Activated T-helper 9 cell treated with anti-CD3 and anti-CD28 coated beads, Interleukin-2, amount 50 U/mL, for 16 hours (primary cell): ENCODE measurements at places on chromosomes 3 and 15.

DNA sequence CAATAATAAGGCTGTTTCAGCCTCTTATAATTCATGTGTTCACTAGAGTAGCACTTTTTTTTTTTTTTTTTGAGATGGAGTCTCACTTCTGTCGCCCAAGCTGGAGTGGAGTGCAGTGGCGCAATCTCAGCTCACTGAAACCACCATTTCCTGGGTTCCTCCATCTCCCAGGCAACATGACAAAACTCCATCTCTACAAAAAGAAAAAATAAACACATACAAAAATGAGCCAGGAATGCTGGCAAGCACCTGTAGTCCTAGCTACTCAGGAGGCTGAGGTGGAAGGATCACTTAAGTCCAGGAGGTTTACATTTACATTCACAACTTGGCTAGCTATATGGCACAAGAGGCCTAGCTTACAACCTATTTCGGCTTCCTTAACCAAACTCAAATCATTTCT lies 6.8 kb downstream of the USP4 start:
- no peak for DNase-seq

DNA sequence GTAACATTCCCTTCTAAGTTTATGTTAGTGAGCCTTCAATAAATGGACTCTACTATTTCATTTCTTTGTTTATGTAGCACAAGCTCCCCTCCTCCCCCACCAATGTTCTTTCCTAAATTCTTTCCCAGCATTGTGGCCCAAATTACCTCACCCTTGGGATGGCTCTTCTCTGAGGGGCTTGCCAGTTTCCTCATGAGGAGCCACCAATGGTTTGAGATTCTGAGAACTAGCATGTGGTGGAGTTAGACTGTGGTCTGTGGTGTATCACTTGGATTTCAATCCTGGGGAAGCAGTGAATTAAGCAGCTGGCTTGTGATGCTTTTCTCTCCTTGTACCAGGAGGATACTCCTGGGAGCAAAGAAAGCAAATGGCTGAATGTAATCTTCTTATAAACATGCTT lies 50.0 kb upstream of the NPHP3 start:
- no peak for DNase-seq

- DNase-seq: no peak
These were observed 48.7 kb downstream of the TRAK1 start for GRCh38 chr3:42139621-42140453.

GRCh38 chr3:107543666-107544065 lies 20.9 kb downstream of the BBX start:
- no peak for DNase-seq

DNA sequence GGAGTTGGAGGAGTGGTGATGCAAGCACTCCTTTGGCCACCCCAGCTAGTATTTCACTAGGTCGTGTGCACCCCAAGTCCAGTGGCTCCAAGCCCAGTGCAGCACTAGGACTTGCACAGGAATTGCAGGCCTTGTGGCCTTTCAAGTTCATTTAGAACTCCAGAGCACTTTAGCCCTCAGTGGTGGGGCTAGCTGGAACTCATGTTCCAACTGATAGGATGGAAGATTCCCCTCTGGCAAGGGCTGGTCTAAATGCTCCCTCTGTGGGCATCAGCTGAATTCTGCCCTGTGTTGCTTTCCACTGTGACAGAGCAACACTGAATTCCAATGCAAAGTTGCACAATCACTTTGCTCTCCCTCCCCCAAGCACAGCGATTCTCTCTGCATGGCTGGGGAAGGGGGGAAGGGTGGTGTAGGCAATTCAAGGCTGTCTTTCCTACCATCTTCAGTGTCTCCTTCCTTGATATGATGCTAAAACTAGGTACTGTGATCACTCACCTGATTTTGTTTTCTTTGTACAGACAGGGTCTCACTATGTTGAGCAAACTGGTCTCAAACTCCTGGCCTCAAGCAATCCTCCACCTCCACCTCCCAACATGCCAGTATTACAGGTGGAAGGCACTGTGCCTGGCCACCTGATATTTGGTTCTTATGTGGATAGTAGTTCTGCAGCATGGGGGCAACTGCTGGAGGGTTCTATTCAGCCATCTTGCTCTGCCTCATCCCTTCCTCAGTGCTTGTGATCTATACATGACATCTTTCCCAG lies 10.3 kb downstream of the USF3 start:
- DNase-seq: no peak

GRCh38 chr15:25242957-25243799 lies 195.6 kb downstream of the UBE3A start:
- DNase-seq: no peak

DNA sequence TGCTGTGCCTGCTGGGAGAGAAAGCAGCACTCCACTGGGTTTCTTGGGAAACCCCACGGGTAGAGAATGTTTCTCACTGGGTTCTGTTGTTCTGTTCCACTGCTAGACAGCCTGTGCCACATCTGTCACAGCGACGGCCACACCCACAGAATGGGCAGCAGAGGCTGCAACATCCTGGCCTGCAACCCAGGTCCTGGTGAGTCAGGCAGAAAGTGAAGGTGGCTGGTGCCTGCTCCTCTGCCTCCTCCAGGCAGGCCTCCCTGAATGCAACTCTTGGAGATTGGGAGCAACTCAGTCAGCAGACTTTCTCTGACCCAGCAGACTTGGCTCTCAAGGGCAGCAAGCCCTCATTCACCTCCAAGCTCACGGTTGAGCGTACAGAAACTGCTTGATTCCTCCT lies 13.0 kb downstream of the C3orf18 start:
- no peak for DNase-seq

DNA sequence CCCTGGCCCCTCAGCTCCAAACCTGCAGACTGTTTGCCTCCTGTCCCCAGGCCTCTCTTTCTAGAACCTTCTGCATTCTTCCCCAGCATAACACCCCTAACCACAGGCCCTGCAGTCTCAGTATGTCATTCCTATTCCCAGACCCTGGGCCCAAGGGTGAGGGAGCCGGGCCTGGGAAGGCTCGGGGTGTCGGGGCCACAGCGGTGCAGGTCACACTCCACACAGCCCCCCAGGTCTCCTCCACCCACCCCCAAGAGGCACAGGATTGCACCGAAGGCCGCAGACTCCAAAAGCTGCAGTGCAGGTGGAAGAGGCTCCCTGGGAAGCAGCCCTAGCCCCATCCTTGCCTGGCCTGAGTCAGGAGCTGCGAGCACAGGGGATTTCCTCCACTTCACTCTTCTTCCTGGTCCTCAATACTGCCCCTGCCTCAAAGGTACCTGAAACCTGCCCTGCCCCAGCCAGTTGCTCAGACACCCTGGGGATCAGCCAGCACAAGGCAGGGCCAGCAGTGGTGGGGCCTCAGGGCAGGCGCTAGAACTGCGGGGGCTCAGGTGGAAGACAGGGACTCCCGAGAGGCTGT lies 31.1 kb downstream of the TNK2 start:
- DNase-seq: no peak

DNA sequence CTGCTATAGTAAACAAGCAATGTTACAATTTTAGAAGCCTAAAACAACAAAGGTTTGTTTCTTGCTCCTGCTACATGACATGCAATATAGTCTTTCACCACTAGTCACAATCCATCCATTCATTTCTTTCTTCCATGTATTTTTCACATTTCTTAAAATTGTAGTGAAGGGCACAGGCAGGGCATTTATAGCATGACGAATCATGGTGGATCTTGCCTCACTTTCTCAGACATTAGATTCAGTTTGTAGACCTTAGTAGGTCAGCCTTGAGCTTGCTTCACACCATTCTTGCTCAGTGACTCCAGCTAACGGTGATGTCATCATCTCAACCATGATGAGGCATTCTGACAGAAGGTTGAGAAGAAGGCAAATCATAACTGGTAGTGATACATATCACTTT lies 546.8 kb downstream of the TBL1XR1 start:
- DNase-seq: no peak

- DNase-seq: no peak
These were observed 45.5 kb upstream of the PRR23E start for GRCh38 chr3:127147291-127147885.

DNA sequence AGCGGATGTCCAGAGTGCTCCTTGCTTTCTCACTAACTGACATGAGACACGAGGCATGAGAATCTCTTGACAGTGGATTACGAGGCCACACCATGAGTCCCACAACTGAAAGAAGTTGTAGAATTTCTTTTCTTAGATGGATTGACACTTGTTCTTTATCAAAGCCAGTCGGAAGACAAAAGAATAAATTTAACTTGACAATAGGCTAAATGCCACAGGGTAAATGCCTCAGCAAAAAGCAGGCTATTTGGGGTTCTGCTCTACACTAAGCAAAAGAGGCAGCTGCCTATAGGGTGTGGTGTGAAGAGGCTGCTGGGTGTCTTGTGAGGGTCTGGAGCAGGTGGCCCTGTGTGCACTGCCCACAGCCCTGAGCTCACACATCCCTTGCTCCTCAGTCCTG lies 135.1 kb upstream of the SEMA6D start:
- no peak for DNase-seq

GRCh38 chr3:106533093-106533787 lies 664.4 kb upstream of the CBLB start:
- no peak for DNase-seq

DNA sequence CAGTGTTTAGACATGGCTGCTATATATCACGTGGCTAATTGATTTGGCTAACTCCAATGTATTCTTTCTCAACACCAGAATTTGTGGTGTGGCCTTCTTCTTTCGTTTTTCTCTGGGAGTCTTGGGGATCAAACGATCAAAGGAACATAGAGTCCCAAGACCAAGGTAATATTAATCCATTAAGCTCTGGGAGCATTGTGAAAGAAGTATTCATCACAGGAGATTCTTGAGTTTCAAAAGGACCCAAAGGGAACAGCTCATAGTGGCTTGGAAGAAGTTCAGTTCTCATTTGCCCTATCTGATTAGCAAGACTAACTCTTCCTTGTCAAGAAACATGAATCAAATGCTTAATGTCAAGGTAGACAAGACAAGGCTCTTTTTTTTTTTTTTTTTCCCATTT lies 32.9 kb upstream of the TICRR start:
- DNase-seq: no peak

DNA sequence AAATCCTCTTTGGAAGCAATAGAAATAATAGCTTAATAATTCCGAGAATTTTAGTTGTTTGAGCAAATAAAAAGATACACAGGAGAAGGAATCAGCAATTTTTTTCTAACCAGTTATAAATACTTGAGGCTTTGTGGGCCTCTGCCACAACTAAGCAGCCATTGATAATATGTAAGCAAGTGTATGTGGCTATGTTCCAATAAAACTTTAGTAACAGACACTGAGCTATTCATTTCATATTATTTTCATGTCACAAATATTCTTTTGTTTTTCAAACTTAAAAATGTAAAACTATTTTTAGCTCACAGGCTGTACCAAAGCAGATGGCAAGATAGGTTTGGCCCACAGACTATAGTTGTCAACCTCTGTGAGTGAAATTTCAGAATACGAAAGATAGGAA lies 85.7 kb downstream of the MSL2 start:
- no peak for DNase-seq

DNA sequence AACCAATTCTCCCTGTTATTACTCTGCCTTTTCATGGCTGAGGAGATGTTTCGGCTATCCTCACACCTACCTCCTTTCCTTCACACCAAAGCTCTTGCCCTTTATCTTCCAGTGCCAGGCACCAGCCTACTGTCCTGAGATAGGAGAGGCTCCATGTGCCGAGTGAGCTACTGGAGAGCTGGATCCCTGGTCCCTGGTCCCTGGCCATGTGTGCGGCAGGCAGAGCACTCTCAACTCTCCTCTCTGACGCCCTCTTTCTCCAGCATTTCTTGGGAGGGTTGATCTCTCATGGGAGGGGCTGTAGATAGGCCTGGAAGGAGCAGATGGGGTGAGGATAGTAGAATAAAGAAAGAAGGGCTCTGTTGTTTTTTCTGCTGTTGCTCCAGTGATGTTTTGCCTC lies 277.1 kb upstream of the UMPS start:
- no peak for DNase-seq

GRCh38 chr15:39312984-39313383 lies 267.9 kb upstream of the THBS1 start:
- DNase-seq: no peak

DNA sequence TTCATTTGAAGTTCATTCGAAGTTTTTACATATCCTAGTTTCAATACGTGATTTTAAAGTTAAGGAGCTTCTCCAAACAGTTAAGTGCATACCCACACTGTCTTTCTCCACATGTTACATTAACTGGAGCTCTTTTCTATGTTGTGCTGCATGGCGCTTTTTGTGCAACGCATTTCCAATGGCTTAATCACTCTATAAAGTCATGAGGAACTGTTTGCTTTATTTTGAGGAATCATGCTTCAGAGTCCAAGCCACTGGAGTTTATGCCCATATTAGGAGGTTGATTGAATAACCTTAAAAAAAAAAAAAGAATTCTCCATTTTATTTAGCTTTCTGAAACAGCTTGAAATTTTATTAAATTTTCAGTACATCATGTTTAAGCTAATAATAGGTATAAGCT lies 109.4 kb upstream of the MBNL1 start:
- no peak for DNase-seq

GRCh38 chr15:33535135-33535534 lies 224.4 kb downstream of the RYR3 start:
- DNase-seq: no peak

DNA sequence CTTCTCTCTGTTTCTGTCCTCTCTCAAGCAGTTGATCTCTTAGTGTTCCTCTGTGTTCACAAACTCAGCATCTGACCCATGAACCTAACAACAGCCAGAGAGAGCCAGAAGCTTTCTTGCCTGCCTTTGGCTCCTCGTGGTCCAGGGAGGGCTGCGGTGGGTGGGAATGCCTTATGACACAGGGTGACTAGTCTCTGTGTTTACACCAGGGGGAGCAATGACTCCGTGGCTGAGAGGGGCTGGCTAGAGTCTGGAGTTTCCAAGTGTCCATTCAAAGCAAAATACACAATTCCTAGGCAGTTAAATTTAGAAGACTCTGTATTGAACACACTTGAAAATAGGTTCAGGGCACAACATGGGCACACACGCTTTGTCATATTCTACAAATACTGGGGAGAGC lies 370.0 kb upstream of the FRG2C start:
- no peak for DNase-seq

GRCh38 chr15:25051399-25052154 lies 96.8 kb downstream of the SNRPN start:
- DNase-seq: no peak

GRCh38 chr3:16370872-16371740 lies 106.1 kb downstream of the OXNAD1 start:
- no peak for DNase-seq

GRCh38 chr3:81416812-81417211 lies 344.6 kb downstream of the GBE1 start:
- no peak for DNase-seq

GRCh38 chr15:88489321-88489720 lies 21.8 kb downstream of the MRPS11 start:
- no peak for DNase-seq

DNA sequence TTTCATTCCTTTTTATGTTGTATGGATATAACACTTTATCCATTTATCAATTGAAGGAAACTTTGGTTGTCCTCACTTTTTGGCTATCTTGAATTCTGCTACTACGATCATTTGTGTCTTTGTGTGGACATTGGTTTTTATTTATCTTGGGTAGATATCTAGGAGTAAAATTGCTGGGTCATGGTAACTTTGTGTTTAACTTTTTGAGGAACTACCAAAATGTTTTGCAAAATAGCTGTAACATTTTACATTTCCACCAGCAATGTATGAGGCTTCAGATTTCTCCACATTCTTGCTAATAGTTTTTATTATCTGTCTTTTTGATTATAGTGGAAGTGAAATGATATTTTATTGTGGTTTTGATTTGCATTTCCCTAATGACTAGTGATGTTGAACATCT lies 55.6 kb downstream of the TLNRD1 start:
- DNase-seq: no peak
